Activated CD4-positive, CD25-positive, alpha-beta regulatory T cell treated with anti-CD3 and anti-CD28 coated beads, Interleukin-2, amount 50 U/mL, for 72 hours (primary cell): ENCODE measurements at places on chromosomes 12 and 14.

DNA sequence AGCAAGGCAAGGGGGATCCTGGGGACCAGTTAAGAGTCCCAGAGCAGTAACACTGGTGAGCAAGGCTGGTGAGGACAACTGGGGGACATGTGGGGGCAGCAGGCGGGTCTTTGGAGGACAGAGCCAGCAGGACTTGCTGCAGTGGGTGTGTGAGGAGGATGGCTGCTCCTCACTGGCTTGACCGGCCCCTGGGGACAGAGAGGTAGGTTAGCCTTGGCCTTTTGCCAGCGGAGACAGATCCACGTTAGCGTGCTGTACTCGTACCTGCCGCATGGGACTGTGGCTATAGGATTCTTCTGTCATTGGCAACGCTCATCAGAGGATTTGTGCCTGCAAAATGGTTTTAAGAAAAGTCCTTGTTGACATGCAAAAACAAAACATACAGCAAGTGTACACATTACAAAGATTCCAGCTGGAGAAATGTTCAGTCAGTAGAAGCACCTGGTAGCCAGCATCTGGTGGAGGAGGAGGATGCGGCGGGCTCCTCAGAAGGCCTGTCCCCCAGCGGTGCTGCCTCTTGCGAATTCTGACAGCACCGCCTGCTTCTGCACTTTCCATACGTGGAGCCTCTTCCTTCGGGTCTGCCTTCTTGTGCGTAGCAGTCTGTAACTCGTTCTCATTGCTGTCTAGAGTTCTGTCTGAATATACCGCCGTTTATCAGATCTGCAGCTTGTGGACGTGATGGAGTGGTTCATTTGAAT, 91.3 kb downstream of the EP400 start:
- no peak for DNase-seq

- no peak for DNase-seq
Measured at GRCh38 chr12:77678621-77679020, 152.1 kb upstream of the NAV3 start.

- DNase-seq: no peak
Measured at GRCh38 chr14:23372509-23372908, at the start of gene IL25. IL25 (plus strand) TSS chr14:23372809.

DNA sequence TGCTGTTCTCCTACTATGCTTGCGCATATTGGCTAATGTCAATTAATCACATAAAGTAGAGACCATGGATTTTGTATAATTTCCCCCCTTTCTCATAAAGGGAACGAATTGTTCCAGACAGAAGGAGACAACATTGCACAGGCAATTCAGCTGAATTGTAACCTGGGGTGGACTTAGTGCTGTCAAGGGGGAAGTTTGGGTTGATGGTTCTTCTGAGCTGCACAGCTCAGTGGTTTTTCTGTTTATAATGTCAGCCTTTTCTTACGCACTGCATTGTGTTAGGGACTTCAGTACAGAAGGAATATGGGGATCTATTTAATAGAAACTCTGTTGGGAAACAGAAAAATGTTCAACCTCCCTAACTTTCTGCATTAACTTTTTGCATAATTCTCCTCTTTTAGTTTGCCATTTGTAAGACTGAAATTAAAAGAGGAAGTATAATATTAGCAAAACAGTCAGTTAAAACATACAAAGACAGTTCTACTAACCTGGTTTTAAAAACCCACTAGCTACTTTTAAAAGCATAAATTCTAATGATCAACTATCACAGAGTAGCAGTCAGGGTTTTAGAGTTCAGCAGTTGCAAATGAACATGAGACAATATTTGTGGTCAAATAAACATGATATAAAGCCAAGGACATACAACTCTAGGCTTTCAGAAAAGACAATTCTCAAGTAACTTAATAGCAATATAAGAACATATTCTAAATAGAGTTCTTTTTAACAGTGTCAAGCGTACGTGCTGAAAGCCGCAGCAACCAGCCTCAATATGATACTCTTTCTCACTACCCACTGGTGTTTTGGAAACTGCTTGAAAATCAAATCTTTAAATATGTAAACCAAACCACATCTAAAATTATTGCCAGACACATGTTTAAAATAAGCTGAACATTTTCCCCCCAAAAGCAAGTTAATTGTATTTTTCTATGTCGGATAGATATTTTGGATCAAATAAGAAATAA, 393.0 kb downstream of the FSCB start:
- no peak for DNase-seq
